Calu3 (cell line): ENCODE measurements at places on chromosomes 5 and 9. TPM values are rescaled to one million over a fixed set of nuclear protein-coding genes. Genes with fewer than 3 reads are reported as not detected.

Gene MED27
- 17.0 and 19.3 TPM in 2 replicates for total RNA-seq

Gene DRD1
- not detected in 2 replicates for total RNA-seq

Gene CCL27
- total RNA-seq: not detected in 2 replicates

Gene MEGF10
- 0.56 and 0.71 TPM in 2 replicates for total RNA-seq

Gene C5orf24
- 59.6 and 63.4 TPM in 2 replicates for total RNA-seq

Gene LCN12
- total RNA-seq: 3.8 and 3.9 TPM in 2 replicates

Gene DMRT2
- total RNA-seq: not detected in 2 replicates

Gene TMEM252
- not detected in 2 replicates for total RNA-seq

Gene ZNF483
- not detected in 2 replicates for total RNA-seq

Gene PROB1
- total RNA-seq: 1.9 and 2.4 TPM in 2 replicates

- H3K4me3 ChIP-seq: no peak overlapping the region
- no peaks in the 10 kb centered on the region for H3K36me3 ChIP-seq
- no peaks in the 10 kb centered on the region for H3K27me3 ChIP-seq
- DNase-seq: no peak
Measured at GRCh38 chr5:118981783-118982182, 6.6 kb downstream of the DTWD2 start.

- H3K27me3 ChIP-seq: no peaks in the 10 kb centered on the region
- no peaks in the 10 kb centered on the region for H3K36me3 ChIP-seq
- H3K27ac ChIP-seq: no peak overlapping the region
- no peaks in the 10 kb centered on the region for H3K4me1 ChIP-seq
Measured at GRCh38 chr5:151491062-151491461, 43.7 kb downstream of the SLC36A1 start.

DNA sequence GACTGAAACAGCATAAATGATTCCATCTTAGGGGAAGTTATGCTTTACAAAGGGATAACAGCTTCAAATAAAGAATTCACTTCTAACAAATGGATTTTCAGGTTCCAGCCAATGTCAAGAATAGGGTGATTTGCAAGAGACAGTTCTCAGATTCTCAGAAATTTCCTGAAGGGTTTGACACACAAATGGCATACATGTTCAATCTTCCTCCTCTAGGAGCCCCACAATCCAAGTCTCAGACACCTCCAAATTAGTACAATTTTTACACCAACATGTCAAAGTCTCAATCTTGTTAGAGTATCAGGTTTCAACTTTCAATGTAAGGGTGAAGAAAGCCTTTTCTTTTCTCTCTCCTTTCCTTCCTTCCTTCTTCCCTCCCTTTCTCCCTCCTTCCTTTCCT is 996.6 kb downstream of the TLE1 start:
- no peak overlapping the region for H3K4me3 ChIP-seq
- DNase-seq: no peak
- H3K27me3 ChIP-seq: no peaks in the 10 kb centered on the region
- H3K36me3 ChIP-seq: no peaks in the 10 kb centered on the region
- no peak overlapping the region for H3K27ac ChIP-seq

GRCh38 chr5:73104326-73104725 is 16.0 kb upstream of the TMEM171 start:
- H3K27me3 ChIP-seq: no peaks in the 10 kb centered on the region
- no peaks in the 10 kb centered on the region for H3K4me1 ChIP-seq
- DNase-seq: no peak
- H3K4me3 ChIP-seq: no peak overlapping the region
- no peak overlapping the region for H3K27ac ChIP-seq

DNA sequence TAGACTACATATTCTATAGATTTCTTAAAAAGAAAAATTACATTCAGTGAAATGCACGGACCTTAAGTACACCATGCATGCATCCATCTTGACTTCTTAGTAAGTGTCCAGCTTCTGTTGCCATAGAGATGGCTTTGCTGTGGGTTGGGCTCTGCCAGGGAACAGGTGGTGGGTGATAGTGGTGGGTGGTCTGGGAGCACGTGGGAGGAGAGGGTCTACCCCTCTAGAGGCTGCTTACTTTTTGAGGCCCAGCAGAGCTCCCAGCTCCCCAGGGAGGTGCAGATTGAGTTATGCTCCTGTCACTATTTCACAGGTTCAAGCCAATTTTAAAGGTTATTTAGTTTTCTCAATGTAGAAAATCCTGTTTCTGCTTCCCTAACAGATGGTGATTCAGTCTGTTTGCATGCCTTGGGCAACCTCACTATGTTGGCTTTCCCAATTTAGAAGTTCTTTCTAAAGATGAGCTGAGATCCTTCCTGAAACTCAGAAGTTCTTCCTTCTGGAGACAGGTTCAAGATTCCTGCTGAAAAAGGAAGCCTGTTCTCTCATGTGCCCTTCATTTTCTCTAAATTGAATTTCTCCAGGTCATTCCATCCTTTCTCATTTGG is 107.4 kb upstream of the LHFPL2 start:
- peaks cover 19% of the 10 kb centered on the region for H3K4me1 ChIP-seq
- no peak overlapping the region for H3K27ac ChIP-seq
- no peak overlapping the region for H3K4me3 ChIP-seq
- DNase-seq: no peak
- H3K27me3 ChIP-seq: peaks cover 11% of the 10 kb centered on the region
- H3K36me3 ChIP-seq: no peaks in the 10 kb centered on the region

- H3K36me3 ChIP-seq: peaks cover 5% of the 10 kb centered on the region
- H3K27ac ChIP-seq: no peak overlapping the region
- DNase-seq: no peak
- no peak overlapping the region for H3K4me3 ChIP-seq
- no peaks in the 10 kb centered on the region for H3K27me3 ChIP-seq
Measured at GRCh38 chr5:113197456-113198200, 221.0 kb downstream of the DCP2 start.

DNA sequence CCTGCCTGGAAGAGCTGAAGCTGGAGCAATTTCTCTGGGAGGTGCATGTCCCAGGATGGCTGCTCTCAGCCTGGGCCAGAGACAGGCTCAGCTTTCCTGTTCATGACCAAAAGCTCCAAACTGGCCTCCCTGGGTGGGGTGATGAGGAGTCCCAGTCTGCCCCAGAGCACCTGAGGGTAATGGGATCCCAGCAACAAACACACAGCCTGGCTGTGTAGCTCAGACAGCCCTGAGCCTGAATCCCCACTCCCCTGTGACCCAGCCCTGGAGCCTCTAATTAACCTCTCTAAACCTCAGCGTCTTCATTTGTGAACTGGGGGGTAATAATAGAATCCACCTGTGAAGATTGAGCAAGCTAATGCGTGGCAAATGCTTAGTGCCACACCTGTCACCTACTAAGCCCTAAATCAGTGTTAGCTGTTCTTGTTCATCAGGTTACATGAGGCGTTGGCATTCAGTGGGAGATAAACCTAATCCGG is 67.5 kb downstream of the HSPA4 start:
- H3K36me3 ChIP-seq: no peaks in the 10 kb centered on the region
- H3K4me1 ChIP-seq: no peaks in the 10 kb centered on the region
- DNase-seq: no peak
- H3K27me3 ChIP-seq: peaks cover 66% of the 10 kb centered on the region
- H3K27ac ChIP-seq: no peak overlapping the region

GRCh38 chr5:148085977-148086705 is 22.4 kb downstream of the SPINK5 start:
- no peaks in the 10 kb centered on the region for H3K27me3 ChIP-seq
- peaks cover 23% of the 10 kb centered on the region for H3K4me1 ChIP-seq
- no peak overlapping the region for H3K27ac ChIP-seq
- H3K4me3 ChIP-seq: no peak overlapping the region
- peaks cover 5% of the 10 kb centered on the region for H3K36me3 ChIP-seq
- DNase-seq: no peak

DNA sequence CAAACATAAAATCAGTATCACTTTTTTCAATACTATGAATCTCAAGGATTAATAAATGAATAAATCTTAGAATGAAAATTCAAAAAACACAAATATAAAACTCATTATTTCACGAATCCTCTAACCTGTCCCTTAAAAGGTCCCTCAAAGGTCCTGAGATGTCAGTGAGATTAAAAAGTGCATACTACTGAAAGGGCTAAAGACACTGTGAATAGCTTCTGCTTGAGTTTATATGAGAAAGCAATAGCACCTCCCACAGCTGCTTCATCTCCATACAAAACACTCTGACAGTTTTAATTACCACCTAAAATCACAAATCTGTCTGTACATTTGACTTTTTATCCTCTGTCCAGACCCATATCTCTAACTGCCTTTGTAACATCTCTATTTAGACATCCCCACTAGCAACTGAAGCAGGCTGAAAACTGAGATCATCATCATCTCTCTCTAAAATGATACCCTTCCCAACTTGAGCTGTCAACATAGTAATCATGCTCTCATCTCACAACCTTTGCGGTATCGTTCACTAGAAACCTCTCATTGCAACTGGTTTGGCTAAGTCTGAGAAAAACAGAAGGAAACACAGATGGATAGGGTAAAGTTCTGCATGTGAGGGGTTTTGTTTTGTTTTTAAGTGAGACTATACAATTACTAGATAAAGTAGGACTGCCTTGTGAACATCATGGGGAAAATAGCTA is 56.3 kb downstream of the TBCA start:
- H3K36me3 ChIP-seq: peaks cover under 1% of the 10 kb centered on the region

DNA sequence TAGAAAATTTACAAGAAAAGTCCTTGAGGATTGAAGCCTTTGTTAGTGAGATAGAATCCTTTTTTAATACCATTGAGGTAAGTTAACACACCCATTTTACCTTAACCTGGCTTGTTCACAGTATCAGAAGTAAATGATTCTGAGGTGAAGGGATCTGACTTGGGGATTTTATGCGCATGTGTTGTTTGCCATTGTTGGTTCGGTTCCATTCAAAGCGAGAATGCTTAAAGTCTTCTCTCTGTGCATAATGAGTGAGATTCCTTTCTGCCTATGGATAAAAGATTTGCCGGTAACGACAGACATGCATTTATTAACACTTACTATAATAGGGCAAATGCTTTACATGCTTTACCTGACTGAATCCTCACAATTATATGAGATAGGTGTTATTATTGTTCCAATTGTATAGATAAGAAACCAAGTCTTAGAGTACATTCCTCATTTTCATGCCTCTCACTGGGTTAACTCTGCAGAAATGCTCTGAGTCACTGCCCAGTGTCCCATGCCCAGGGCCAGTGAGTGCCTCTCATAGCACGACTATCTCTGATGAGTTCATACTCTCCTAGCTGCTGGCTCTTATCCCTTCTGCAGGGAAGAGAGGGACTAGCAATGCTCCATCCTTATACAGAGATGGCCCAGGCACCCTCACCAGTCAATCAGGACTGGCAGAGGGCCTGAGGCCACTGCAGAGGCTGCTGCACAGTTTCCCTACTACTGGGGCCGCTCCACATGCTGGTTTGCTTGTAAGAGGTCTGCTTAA is 54.4 kb downstream of the CMYA5 start:
- no peak for DNase-seq
- no peaks in the 10 kb centered on the region for H3K36me3 ChIP-seq
- no peak overlapping the region for H3K27ac ChIP-seq
- no peaks in the 10 kb centered on the region for H3K4me1 ChIP-seq

- H3K36me3 ChIP-seq: no peaks in the 10 kb centered on the region
- no peaks in the 10 kb centered on the region for H3K27me3 ChIP-seq
- H3K27ac ChIP-seq: no peak overlapping the region
- H3K4me1 ChIP-seq: peaks cover 10% of the 10 kb centered on the region
- no peak for DNase-seq
Measured at GRCh38 chr5:102216678-102217077, 79.4 kb downstream of the SLCO4C1 start.

DNA sequence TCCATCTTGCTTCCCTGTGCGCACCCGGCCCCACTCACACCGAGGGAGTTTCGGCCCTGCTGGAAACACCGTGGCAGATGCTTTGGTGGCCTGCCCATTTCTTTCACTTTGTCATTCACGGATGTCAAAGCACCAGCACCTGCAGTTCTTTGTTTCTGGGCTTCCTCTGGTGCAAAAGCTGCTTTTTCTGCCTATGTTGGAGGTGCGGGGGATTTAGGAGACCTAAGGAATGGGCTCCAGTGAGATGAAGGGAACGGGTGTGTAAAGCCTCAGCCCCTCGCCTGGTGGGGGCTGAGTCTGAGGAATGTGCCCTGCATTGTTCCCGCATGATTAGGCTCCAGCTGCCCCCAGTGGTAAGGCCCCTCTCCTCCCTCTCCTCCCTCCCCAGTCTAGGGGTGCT is 62.3 kb downstream of the THBS4 start:
- no peaks in the 10 kb centered on the region for H3K4me1 ChIP-seq
- no peaks in the 10 kb centered on the region for H3K36me3 ChIP-seq
- no peak overlapping the region for H3K27ac ChIP-seq
- no peak for DNase-seq
- no peaks in the 10 kb centered on the region for H3K27me3 ChIP-seq
- H3K4me3 ChIP-seq: no peak overlapping the region

GRCh38 chr9:22103685-22104575 is 94.8 kb upstream of the CDKN2B start:
- H3K36me3 ChIP-seq: peaks cover 6% of the 10 kb centered on the region
- no peaks in the 10 kb centered on the region for H3K27me3 ChIP-seq
- no peak overlapping the region for H3K4me3 ChIP-seq
- peak overlapping the region; percentile 86 for H3K27ac ChIP-seq
- peaks cover 67% of the 10 kb centered on the region for H3K4me1 ChIP-seq
- no peak for DNase-seq

DNA sequence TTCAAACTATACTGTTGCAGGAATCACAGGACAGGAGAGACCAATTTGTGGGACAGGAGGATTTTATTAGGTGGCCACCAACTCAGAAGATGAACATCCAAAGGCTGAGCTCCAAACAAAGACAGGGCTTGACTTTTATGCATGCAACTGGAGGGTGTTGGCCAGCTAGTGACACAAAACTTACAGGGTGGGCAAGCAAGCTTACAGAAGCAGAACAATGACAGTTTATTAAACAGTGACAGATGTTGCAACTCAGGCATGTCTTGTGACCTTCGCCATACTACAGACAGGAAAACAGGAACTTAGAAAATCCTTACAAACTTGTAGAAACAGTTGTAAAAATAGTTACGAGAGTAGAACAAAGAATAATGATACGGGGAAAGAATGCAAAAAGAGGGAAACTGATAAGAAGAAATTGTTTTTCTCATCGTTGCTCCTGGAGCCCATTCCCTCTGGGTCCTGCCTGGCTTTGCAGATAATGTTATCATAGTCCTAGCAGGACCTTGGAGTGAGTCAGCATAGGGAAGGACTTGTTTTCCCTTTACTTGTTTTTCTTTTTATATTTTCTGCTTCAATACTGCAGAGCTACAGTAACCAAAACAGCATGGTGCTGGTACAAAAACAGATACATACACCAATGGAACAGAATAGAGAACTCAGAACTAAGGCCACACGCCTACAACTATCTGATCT is 2083.0 kb upstream of the ACO1 start:
- H3K36me3 ChIP-seq: no peaks in the 10 kb centered on the region
- no peak overlapping the region for H3K27ac ChIP-seq
- H3K4me3 ChIP-seq: no peak overlapping the region
